ENCODE measurements at places on chromosomes 3 and 15. TPM values are rescaled to one million over a fixed set of nuclear protein-coding genes. Genes with fewer than 3 reads are reported as not detected.

DNA sequence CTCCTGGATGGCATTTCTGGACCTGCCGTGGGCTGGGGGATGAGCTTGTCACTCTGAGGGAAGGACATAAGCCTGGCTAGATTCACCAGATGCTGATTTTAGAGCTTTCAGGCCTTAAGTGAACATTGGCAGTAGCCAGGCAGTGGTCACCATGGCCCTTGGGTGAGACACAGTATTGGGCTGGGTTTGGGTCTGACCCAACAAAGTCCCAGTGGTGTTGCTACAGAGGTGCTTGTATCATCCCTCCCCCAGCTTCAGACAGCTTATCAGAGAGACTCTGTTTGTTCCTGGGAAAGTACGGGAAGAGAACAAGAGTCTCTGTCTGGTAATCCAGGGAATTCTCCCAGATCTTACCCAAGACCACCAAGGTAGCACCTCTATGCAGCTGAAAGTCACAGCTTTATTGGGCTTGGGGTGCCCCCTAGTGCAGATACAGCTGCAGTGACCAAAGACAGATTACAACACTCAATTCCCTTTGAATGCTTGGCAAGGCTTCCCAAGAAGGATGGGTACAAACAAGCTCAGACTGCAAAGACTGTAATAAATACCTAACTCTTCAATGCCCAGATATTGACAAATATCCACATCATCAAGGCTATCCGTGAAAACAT, 9.8 kb upstream of the RUVBL1 start:
- DNase-seq, result peak; percentile 17

GRCh38 chr3:42868841-42869240, 6.8 kb downstream of the CYP8B1 start:
- no peak for DNase-seq

DNA sequence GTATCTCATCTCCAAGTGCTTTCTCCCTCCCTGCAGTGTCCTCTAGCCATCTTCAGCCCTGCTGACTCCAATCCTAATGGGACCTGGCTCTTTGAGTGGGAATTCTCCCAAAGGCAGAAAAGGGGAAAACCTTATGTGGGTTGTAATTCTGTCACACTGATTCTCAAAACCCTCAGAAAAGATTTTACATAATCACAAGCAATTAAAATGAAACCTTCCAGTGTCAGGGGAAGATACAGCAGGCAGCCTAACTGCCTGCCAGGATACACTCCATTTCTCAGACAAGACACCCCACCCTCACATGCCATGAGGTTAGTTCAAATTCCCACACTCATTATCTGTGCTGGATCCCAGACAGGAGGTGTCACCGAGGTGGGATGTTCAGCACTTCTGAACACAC, 121.4 kb downstream of the RFTN1 start:
- no peak for DNase-seq

GRCh38 chr15:58506783-58507668, 75.2 kb downstream of the LIPC start:
- no peak for DNase-seq

- DNase-seq, result no peak
Observed at GRCh38 chr3:127208483-127209100, 15.7 kb downstream of the PRR23E start.

DNA sequence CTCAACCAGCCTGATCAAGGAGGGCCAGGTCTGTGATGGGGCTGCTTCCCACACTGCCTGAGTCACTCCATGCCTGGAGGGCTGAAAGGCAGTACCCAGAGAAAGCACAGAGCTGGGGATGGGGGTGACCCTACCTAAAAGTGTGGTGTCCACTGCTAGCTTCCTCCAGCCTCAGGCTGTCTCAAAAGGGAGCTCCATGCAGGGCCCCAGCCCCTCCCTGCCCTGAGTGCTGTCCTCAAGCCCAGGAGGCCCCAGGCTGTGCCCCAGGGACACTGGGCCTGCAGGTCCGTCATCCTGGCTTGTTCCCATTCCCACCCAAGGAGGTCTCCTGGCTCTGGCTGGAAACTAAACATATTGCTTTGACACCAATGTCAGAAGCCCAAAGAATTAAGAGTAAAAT, 56.8 kb downstream of the ZNF445 start:
- no peak for DNase-seq

- DNase-seq, result no peak
Observed at GRCh38 chr3:139654637-139655365, 23.0 kb downstream of the NMNAT3 start.

DNA sequence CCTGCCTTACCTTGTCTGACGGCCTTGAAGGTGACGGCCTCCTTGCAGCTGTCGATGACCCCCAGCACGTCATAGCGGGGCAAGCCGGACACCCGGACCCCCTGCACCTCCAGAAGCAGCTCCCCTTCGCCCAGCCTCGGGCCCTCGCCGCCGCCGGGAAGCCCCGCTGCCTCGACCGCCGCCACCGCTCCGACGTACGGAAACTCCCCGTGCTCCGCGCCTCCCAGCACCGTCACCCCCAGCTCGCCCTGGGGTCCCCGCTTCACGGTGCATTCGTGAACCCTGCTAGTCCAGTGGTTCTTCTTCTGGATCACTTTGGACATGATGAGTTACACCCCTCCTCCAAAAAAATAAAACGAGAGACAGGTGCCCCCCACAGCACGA, 740 bp downstream of the MAGI1 start:
- peak; percentile 21 for DNase-seq

DNA sequence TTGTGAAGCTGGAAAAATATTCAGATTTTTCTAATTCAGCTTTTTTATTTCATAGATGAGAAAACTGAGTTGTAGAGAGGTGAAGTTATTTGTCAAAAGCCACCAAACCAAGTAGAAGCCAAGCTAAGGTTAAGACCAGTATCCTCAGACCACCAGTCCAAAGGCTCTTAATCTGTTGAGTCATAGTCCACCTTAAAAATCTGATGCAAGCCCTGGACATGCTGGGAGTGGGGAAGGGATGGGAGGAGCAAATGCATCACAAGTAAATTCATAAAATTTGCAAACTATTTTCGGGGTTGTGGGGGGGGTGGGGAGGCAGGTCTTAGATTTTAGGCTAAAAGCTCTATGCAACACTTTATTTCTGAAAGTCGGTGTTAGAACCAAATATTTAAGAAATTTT, 307.7 kb upstream of the SEMA6D start:
- DNase-seq, result no peak

GRCh38 chr3:64002233-64002632, 21.1 kb downstream of the PSMD6 start:
- DNase-seq, result no peak

GRCh38 chr3:89042236-89042835, 65.1 kb upstream of the EPHA3 start:
- DNase-seq, result no peak

DNA sequence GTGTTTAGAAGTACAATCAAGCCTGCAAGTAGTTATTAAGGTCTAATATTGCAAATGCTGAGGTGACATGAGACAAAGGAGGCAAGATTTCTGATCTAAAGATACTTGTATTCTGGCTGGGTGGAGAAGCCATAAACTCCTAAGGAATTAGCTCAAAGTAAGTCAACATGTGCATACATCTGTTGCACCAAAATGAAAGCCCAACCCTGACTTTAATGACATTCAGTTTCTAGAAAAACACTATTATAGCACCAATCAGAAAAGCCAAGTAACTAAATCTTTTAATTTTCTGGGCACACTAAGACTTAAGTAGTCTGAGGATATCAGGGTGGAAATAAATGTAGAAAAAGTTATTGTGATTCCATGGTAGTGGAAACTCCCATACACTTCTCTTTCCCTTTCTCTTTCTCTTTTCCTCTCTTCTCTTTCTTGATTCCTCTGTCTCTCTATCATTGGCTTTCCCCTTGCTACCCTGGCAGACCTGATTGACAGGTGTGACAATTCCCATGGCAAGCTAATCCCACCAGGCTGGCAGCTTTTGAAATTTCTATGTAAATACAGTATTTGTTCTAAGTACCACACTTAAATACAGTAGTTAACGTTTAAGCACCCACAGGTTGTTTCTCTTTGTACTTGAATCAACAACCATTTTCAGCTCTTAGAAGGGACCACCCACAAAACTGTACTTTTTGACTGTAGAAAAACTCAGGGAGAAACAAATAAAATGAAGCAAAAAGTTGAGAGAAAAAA, 528.4 kb upstream of the SEMA6D start:
- no peak for DNase-seq

- no peak for DNase-seq
Observed at GRCh38 chr3:49131576-49131975, 1.3 kb downstream of the LAMB2 start.

GRCh38 chr3:43867436-43868072, 176.8 kb downstream of the ABHD5 start:
- DNase-seq, result no peak

DNA sequence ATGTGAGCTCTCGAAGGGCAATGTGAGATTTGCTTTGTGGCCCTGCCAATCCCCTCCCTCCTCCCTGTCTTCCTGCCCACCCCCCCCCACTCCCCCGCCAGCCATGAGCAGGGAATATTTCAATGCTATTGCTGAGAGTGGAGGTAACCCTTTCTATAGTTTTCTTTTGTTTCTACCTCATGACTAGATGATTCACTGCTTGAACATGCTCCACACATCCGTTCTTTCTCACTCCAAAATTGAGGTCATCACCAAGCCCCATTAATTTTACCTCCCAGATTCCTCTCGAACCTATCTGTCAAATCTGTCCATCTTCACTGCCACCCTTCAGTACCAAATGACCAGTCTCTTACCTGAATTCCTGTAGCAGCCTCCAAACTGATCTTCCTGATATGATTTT, 12.2 kb downstream of the ZNF774 start:
- no peak for DNase-seq

DNA sequence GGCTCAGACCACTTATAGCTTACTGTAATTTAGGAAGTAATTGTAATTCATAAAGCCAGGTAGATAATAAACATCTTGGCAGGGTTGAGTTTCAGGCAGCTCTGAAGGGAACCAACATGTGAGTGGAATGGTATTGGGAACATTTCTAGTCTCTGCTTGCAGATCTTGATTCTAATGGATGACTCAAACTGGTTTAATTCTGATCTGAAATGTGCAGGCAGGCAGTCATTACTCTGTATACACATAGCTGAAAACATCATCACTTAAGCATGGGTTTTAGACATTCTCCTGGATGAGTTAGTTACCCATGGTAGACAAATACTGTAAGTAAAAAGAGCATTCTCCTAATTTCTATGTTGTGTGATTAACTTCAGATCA, 317.0 kb upstream of the TPRG1 start:
- no peak for DNase-seq

GRCh38 chr15:72735111-72735510, 48.4 kb downstream of the ADPGK start:
- no peak for DNase-seq

GRCh38 chr3:187519428-187519890, 150.7 kb downstream of the SST start:
- no peak for DNase-seq

GRCh38 chr15:64749999-64750657, 25.3 kb downstream of the RBPMS2 start:
- no peak for DNase-seq

- DNase-seq, result no peak
Observed at GRCh38 chr3:114122027-114122709, 56.7 kb downstream of the DRD3 start.

DNA sequence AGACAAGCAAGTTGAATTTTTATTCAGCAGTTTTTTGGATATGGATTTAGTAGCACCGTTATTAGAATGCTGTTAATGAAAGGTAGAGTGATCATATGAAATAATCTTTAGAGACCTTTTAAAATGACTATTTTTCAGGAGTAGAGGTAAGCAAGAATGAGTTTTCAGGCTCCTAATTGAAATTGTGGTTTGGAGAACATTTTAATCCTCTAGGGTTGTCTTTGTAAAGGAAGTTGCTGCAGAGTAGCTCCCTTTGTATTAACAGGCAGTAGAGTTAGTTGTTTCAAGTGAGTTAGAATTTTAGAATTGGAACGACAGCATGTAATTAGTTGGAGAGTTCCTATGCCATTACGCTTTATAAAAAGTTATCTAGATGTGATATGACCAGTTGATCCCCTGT, 27.2 kb upstream of the EDEM1 start:
- no peak for DNase-seq

- DNase-seq, result no peak
Observed at GRCh38 chr3:115248274-115248673, 101.2 kb upstream of the ZBTB20 start.

GRCh38 chr3:171101982-171102641, 75.6 kb upstream of the SLC2A2 start:
- no peak for DNase-seq

DNA sequence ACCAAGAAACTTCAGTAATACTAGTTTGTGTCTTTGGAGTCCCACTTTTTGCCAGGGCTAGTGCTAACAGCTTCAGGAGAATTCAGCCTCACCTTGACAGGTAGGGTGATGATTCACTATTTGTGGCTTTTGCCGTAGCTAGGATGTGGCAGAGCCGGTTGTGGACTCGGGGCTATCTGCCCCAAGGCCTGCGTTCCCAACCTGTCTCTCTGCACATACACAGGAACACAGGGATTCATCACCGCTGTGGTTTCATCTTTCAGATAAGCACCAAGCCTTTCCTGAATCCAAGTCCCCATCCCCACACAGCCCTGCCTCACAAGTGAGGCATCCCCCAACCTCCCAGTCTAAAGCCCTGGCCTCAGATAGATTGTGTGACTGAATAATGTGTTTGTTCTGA, 45.2 kb upstream of the POLG start:
- DNase-seq, result no peak

- DNase-seq, result no peak
Observed at GRCh38 chr3:38009807-38010591, 19.4 kb downstream of the VILL start.

DNA sequence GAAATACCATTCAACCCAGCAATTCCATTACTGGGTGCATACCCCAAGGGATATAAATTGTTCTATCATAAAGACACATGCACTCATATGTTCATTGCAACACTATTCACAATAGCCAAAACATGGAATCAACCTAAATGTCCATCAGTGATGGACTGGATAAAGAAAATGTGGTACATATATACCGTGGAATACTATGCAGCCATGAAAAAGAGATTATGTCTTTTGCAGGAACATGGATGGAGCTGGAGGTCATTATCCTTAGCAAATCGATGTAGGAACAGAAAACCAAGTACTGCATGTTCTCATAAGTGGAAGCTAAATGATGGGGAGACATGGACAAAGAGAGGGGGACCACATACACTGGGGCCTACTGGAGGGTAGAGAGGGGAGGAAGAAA, 5.5 kb upstream of the MYRIP start:
- DNase-seq, result no peak

Gene CIB2
- 1.9 TPM for total RNA-seq

Gene ADAMTS7
- total RNA-seq, result 0.21 TPM

Gene CSPG5
- total RNA-seq, result 0.56 TPM

Gene SPESP1
- 1.4 TPM for total RNA-seq

Gene CSTA
- not detected for total RNA-seq

Gene FMN1
- 0.31 TPM for total RNA-seq

Gene RETNLB
- total RNA-seq, result not detected

Gene TICRR
- total RNA-seq, result 23.1 TPM

Gene DPPA2
- total RNA-seq, result not detected

Gene FBXW12
- not detected for total RNA-seq

Gene AGBL1
- total RNA-seq, result not detected

Gene GOLGA8K
- 0.49 TPM for total RNA-seq

Gene TMEM42
- total RNA-seq, result 6.9 TPM

Gene GNAT1
- not detected for total RNA-seq

Gene PPP1R2
- total RNA-seq, result 91.8 TPM

Gene NR2E3
- total RNA-seq, result not detected

Gene OXSR1
- 59.9 TPM for total RNA-seq

Measured in activated naive CD8-positive, alpha-beta T cell treated with anti-CD3 and anti-CD28 coated beads for 36 hours (primary cell).